Activated naive CD4-positive, alpha-beta T cell (primary cell): ENCODE measurements at places on chromosomes 2 and 18.

DNA sequence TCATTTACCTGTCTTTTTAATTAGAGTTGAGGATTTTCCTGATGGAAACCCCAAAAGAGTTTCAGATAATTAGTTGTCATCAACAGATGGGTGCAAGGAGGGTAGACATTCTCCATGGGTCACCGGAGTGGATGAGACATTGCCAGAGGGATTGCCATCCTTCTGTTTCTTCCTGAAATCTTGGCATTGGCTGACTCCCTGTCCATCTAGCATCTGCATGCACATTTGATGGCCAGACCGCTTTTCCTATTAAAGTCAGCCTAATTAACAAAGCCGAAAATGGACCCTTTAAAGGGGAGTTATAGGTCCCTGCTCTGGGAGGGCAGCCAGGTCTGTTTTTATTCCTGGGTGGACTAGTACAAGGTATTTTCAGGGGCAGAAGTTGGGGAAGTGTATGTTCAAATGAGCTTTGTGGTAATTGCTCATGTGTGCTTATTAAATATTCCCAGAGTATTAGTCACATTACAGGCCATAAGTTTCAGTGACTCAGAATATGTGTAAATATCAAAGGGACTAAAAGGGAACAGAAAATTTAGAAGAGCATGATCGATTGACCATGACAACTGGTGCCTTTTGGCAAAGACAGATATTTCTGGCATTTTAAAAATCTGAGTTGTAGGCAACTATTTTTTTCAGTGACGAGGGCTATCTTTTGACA is 209.8 kb downstream of the PHLPP1 start:
- no peak for DNase-seq

GRCh38 chr18:13381944-13382365 is 163.4 kb downstream of the LDLRAD4 start:
- DNase-seq: no peak

GRCh38 chr2:184769023-184769422 is 170.7 kb downstream of the ZNF804A start:
- DNase-seq: no peak

- DNase-seq: no peak
Observed at GRCh38 chr18:47510831-47511230, 259.4 kb upstream of the SKOR2 start.

DNA sequence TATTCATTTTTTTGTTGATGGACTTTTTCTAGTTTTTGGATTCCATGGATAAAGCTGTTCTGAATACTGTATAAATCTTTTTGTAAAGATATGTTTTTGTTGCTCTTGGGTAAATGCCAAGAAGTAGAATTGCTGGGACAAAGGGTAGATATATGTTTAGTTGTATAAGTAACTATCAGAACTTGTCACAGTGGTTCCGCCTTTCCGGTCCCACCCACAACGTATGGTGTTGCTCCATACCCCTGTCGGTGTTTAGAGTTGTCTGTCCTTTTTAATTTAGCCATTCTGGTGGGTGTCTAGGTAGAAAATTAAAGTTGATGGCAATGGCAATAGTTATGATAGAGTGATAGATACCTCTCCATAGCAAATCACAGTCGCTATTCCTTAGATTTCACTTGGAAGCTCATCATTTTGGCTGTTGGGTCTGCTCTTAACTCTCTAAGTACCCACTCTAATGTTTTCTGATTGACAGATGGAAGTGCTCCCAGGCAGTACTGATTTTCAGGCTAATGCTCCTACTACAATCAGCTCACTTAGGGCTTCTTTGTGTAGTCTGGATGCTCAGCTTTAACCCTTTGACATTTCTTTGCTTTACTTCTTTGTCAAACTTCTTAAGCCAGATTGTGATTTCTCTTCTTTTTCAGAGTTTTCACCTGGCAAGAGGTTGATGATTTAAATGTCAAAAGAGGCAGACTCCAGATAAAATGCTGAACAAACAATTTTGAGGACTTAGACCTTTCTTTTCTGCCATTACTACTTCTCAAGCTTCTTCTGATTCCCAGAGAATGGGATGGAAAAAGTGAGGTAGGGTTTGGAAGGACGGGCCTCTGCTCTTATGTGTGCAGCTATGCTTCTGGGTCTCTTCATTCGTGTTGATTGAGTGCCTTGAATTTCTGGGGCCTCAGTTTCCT is 156.4 kb downstream of the AQP4 start:
- no peak for DNase-seq

- DNase-seq: no peak
Observed at GRCh38 chr2:1856922-1857321, 112.6 kb upstream of the PXDN start.
